Stimulated activated CD8-positive, alpha-beta memory T cell treated with anti-CD3 and anti-CD28 coated beads, Interleukin-4, amount 100 ng/mL, for 1 hour (primary cell): ENCODE measurements at places on chromosomes 1 and 21.

GRCh38 chr21:36065497-36066036, 4.3 kb upstream of the CBR1 start:
- DNase-seq, result no peak

GRCh38 chr1:10917513-10918454, 94.7 kb upstream of the TARDBP start:
- DNase-seq, result no peak

GRCh38 chr1:187396226-187396625, 567.5 kb downstream of the PLA2G4A start:
- no peak for DNase-seq

- DNase-seq, result no peak
Measured at GRCh38 chr1:145917595-145917994, 922 bp downstream of the PEX11B start.

- DNase-seq, result no peak
Measured at GRCh38 chr1:114034567-114035303, 55.5 kb downstream of the OLFML3 start.

DNA sequence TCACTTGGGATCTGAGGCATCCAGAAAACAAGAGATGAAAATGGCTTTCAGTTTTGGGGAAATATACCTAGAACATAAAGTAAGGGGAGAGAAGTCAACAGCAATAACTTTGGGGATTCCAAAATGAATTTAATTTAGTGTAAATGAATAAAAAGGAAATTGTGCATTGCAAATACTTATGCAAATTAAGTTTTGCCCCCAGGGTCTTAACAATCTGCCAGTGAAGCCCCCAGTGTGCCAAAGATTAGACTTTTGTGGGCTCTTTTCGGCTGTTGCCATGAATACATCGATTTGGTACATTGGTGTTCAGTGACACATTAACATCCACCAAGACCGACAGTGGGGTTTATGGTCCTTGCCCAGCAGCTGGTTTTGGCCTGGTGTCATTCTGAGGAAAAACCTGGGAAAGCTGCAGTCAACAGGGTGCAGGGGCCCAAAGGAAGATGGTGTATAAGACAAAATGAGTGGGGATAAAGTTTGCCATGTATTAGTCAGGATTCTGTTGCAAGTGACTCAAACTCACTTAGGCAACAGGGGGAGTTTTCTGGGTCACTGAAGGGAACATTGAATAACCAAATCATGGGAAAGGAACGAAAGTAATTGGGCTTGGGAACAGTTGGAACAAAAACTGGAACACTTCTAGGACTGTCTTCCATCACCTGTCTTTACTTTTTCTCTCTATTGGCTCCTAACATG, 30.2 kb upstream of the IGSF3 start:
- no peak for DNase-seq

DNA sequence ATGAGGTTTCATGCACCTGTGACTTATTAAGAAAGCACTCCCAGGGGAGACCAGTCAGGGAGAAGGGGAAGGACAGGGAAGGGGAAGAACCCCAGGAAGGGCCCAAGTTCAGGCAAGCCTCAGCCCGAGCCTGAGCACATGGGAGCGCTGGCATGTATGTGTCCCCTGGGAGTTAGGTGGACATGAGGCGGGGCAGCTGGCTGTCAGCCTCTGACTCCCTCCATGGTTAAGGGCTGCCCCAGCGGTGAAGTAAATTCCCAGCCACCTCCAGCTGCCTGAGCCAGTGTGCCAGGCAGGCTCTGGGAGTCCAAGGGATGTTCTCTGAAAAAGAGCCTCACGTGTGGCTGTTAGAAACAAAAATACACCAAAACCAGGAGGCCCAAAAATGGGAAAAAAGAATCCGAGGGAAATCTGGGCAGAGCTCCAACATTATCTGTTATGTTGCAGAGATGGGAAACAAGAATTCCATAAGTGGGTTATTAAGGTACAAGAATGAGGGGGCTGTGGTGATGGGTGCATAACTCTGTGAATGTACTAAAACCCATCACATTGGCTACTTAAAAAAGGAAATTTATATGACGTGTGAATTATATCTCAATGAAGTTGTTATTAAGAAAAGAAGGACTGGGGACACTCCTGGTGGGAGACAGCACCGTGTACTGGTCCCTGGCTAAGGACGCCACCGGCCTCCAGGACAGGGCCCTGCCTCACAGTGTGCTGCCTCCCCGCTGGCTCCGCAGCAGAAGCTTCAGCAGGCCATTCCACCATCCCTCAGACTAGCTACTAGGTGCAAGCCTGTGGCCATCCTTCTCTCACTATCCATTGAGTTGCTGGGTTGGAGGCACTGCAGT, 18.7 kb downstream of the DMRTB1 start:
- DNase-seq, result no peak

- no peak for DNase-seq
Measured at GRCh38 chr1:230243583-230244353, 176.7 kb downstream of the GALNT2 start.

DNA sequence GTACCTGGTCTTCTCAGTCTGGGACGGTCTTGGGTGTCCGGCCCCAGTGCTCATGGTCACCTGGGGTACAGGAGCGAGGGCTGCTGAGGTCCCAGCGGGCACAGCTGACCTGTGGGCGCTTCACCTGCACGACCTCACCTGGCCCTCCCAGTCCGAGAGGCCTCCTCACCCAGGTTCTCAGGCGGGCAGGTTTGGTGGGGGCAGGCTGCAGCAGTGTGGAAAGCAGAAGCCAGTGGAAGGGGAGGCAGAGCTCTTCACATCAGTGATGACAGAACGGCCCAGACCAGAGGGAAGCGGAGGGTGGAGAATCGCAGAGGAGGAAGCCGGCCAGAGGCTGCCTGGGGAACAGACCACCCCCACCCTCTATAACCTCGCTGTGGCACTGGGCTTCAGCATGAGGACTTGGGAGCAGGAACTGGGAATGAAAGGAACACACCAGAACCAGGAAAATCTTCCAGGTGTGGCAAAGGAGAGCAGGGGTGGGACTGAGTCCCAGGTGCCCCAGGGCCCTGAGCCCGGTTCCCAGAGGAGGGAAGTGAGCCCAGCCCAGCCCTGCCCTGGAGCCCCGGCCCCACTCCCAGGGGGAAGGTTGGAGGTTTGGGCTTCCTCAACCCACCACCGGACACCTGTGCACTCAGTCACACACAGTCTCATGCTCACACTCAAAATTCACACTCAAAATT, 265.2 kb upstream of the VAMP3 start:
- no peak for DNase-seq

GRCh38 chr1:53979712-53980450, 33.7 kb downstream of the LRRC42 start:
- DNase-seq, result no peak

GRCh38 chr1:71964188-71964587, 318.2 kb downstream of the NEGR1 start:
- DNase-seq, result no peak

DNA sequence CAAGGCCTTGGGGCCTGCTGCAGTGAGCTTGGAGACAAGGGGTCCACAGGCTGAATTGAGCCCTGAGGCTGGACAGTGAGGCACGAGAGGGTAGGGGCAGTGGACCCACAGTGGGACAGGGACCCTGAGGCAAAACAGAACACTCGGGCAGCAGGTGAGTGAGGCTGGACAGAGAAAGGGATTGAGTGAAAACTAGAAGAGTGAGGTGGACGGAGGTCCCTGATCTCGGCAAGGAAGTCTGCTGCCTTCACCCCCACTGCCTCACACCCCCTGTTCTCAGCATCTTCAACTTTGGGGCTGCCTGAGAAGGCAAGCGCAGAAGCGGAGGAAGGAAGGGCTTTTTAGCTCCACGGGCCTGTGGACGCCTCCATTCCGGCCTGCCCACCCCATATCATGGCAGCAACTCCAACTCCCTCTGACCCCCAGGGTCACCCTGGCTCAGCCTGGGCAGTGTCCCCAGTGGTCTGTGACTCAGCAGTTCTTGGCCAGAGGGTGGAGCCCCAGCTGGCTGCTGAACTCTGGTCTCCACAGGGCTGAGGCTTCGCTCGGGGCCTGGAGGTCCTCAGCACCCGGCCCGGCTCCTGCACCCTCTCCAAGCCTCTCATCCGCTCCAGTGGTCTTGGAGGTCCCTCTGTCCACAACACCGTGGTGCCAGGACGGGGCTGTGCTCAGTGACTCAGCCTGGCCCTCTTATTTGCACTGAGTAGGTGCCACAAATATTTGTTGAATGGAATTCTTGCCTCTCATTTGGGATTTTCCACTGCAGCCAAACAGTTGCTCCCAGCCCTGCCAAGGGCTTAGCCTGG, 60.0 kb upstream of the EPS8L3 start:
- DNase-seq, result no peak

GRCh38 chr1:40153073-40153770, 8.0 kb upstream of the RLF start:
- no peak for DNase-seq

DNA sequence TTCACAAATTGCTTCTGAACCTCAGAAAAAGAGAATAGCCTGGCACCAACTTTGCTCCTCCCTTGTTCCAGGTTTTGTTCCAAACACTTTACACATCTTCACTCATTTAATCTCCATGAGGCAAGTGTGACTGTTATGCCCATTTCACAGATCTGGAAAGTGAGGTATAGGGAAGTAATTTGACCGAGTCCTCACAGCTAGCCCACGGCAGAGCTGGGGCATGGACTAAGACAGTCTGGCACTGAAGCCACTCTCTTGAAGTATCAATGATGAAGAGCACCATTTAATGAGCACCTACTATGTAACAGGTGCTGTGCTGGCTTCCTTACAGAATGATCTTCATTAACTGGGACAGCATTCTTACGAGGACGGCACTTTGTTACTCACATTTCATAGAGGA, 19.0 kb downstream of the C1QB start:
- DNase-seq, result no peak

DNA sequence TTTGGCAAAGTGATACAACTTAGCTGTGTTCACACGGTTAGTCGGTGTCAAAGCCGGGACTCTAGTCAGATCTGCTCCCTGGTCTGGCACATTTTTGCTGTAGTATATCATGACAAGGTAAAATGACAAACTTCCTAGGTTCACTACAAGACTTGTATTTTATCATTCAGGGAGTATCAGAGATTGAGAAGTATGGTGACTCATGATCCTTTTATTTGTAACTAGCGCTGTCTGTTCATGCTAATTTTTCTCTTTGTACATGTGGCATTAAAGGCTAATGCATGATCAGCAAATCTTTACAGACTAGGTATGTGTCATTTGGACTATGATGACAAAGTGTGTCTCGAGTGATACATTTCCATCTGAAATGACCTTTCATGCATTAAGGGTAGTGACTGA, 326.7 kb downstream of the SIPA1L2 start:
- DNase-seq, result no peak

- no peak for DNase-seq
Measured at GRCh38 chr1:226584164-226584563, 35.6 kb downstream of the STUM start.

DNA sequence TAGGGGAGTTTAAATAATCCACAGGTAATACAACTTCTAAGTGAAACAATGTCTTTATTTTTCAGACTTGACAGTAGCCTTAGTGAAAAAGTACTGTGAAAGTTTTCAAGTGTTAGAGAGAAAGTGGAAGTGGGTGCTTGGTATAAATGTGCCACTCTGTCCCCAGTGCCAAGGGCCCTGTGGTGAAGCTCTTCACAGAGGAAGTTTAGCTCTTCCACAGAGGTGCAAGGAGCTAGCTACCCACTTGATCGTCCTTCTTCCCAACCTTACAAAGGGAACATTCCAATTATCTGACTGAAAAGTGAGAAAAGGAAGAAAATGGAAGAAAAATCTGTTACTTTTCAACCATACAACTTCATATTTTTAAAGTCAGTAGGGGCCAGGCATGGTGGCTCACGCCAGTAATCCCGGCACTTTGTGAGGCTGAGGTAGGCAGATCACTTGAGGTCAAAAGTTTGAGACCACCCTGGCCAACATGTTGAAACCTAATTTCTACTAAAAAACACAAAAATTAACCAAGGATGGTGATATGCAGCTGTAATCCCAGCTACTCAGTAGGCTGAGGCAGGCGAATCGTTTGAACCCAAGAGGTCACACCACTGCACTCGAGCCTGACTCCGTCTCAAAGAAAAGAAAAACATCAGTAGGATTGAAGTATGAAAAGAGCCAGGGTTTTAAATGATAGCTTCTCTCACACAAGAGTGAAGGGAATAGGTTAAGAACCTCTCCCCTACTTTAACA, 41.0 kb upstream of the PTPRC start:
- no peak for DNase-seq

DNA sequence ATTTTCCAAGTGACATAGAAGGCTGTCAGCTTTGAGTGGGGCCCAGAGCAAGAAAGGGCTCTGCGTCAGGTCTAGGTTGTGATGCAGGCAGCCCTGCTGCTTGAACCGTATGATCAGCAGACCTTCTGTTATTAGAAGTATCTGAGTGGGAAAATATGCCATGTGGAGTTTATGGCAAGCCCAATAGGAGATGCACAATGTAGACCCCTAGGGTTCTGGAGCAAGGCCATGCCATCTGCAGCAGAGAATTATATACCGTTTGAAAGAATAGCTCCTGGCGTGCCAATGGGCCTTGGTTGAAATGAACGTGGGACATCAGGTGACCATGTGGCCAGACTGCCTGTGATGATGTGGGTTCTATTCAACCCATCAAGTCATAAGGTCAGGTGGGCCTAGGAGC, 44.1 kb upstream of the ZBTB18 start:
- no peak for DNase-seq
